BJ (cell line): ENCODE measurements at places on chromosomes 4 and X. TPM values are rescaled to one million over a fixed set of nuclear protein-coding genes. Genes with fewer than 3 reads are reported as not detected.

The MAOA gene
- 0.10 and 0.36 TPM in 2 replicates for polyA plus RNA-seq

The LRP2BP gene
- 0.13 and 0.15 TPM in 2 replicates for polyA plus RNA-seq

DNA sequence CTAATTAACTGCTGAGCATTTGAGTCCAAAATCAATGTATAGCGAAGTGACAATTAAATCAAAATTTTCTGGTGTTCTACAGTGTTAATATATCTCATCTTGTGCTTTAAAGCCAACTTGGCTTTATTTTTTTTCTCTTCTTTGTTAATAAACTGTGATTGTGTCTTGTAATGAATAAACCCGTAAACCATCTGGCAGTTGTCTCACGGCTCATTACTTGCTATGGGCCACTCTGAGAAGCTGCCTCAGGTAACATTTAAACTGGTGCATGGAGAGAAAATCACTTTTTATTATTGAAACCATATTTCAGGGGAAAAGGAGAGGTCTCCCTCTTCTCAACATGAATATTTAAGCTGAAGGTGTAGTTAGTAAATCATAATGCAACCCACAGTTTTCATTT is 694.0 kb downstream of the KCTD8 start:
- DNase-seq, result no peak

DNA sequence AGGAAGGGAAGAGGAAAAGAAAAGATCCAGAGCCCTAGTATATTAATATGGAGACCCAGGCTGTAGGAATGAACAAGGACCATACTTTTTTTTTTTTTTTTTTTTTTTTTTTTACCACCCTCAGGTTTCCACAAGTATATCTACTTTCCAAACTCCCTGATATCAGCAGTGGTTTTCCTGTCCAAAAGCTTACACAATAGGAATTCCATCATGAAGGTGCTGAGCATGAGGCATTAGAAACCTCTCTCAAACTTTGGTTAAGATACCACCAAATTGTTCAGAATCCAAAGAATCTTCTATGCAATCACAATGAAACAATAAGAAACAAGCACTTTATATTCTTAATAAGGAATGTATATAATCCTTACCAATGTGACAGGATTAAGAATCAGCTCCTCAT is 26.5 kb downstream of the RPS6KA3 start:
- DNase-seq, result no peak

DNA sequence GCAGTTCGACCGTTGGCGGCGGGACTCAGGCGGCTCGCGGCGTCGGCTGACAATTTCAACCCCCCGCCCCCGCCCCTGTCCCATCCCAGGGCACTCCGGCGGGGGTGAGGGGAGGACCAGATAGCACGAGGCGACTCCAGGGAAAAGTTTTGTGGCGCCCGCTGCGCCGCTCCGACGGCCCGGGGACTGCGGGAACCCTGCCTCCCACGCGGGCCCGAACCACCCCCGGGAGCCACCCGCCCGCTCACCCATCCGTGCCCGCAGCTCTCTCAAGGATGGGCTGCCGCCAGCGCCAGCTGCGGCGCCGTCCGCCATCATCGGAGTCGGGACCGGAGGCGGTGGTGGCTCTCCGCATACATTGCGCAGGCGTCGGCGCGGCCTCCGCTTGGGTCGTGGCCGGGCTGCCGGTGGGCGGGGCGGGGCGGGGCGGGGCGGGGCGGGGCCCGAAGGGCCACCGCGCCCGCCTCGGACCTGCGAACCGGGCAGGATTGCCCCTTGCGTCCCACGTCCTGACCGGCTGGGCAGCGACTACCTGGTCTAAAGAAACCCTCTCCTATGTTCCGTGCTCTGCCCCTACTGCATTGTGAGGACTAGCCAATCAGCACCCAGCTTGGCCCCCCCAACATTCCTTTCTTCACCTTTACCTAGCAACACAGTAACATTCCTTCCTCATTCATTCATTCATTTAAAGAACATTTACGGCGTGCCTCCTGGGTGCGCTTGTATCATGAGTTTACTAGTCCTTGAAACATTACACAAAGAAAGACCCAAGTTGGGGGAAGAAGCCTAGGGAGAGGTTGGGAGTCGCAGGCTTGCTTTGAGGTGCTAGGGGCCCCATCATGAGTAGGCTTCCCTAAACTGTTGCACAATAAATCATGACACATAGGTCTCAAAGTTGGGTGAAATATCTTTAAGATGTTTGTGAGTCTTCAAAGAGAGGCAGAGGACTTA is at the start of gene MAP7D3:
Gene MAP7D3, minus strand, starts transcription at position 360 of the 951 bp plus-strand sequence. Its CDS starts 42 bp downstream, at position 318.
- DNase-seq, result no peak

- DNase-seq, result no peak
Observed at GRCh38 chr4:2048831-2049230, 10.3 kb upstream of the NAT8L start.
